ENCODE measurements at places on chromosomes 5 and 9. TPM values are rescaled to one million over a fixed set of nuclear protein-coding genes. Genes with fewer than 3 reads are reported as not detected.

GRCh38 chr5:32003981-32004380 lies 170.1 kb downstream of the GOLPH3 start:
- H3K27ac ChIP-seq: no peak overlapping the region
- no peaks in the 10 kb centered on the region for H3K36me3 ChIP-seq
- H3K27me3 ChIP-seq: peaks cover 10% of the 10 kb centered on the region
- no peak overlapping the region for H3K4me3 ChIP-seq
- no peak for DNase-seq

DNA sequence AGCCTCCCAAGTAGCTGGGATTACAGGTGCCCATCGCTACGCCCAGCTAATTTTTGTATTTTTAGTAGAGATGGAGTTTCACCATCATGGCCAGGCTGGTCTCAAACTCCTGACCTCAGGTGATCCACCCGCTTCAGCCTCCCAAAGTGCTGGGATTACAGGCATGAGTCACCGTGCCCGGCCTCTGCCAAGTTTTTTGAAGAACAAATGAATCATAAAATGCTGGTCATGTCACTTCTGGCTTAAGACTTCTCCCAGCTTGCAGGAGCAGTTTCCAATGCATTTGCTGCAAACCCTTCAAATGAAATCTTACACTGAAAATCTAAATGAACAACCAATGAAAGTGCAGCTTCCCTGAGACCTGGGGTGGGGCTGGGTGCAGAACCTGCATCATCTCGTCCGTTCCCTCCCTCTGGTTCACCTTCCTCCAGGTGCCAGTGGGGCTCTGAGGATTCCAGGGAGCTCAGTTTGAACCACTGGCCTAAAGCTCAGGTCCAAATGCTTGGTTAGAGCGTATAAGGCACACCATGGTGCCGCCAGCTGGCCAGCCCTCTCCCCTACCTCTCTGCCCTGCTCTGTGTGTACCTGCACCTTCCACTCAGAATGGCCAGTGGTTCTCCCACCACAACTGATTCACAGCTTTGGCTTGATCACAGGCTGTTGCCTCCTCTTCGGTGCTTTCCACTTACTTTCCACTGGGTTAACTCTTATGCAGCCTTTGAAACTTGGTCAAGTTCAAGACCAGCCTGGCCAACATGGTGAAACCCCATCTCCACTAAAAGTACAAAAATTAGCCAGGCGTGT lies 39.8 kb upstream of the FUBP3 start:
- no peaks in the 10 kb centered on the region for H3K4me1 ChIP-seq
- no peaks in the 10 kb centered on the region for H3K36me3 ChIP-seq
- DNase-seq: peak; percentile 54
- H3K4me3 ChIP-seq: no peak overlapping the region

Gene OR2Y1
- not detected for polyA plus RNA-seq

- no peak overlapping the region for H3K4me3 ChIP-seq
- no peaks in the 10 kb centered on the region for H3K27me3 ChIP-seq
- no peaks in the 10 kb centered on the region for H3K4me1 ChIP-seq
- no peak overlapping the region for H3K27ac ChIP-seq
- DNase-seq: no peak
- H3K36me3 ChIP-seq: no peaks in the 10 kb centered on the region
These were observed 1.5 kb downstream of the PKN3 start for GRCh38 chr9:128703616-128704355.

GRCh38 chr5:1006656-1007071 lies 1.9 kb upstream of the NKD2 start:
- no peak for DNase-seq
- H3K27me3 ChIP-seq: peaks cover 73% of the 10 kb centered on the region
- no peaks in the 10 kb centered on the region for H3K36me3 ChIP-seq
- no peak overlapping the region for H3K27ac ChIP-seq

- no peak overlapping the region for H3K4me3 ChIP-seq
- no peaks in the 10 kb centered on the region for H3K4me1 ChIP-seq
- no peak for DNase-seq
- no peaks in the 10 kb centered on the region for H3K27me3 ChIP-seq
- H3K27ac ChIP-seq: no peak overlapping the region
These were observed 144.5 kb upstream of the NUDT12 start for GRCh38 chr5:103706939-103707682.

Gene ZNF474
- polyA plus RNA-seq: 0.19 TPM

Gene TMEM215
- polyA plus RNA-seq: not detected

GRCh38 chr9:71801826-71802225 lies 33.5 kb upstream of the CEMIP2 start:
- no peaks in the 10 kb centered on the region for H3K36me3 ChIP-seq
- no peak for DNase-seq
- H3K27me3 ChIP-seq: peaks cover 2% of the 10 kb centered on the region
- H3K4me1 ChIP-seq: no peaks in the 10 kb centered on the region

DNA sequence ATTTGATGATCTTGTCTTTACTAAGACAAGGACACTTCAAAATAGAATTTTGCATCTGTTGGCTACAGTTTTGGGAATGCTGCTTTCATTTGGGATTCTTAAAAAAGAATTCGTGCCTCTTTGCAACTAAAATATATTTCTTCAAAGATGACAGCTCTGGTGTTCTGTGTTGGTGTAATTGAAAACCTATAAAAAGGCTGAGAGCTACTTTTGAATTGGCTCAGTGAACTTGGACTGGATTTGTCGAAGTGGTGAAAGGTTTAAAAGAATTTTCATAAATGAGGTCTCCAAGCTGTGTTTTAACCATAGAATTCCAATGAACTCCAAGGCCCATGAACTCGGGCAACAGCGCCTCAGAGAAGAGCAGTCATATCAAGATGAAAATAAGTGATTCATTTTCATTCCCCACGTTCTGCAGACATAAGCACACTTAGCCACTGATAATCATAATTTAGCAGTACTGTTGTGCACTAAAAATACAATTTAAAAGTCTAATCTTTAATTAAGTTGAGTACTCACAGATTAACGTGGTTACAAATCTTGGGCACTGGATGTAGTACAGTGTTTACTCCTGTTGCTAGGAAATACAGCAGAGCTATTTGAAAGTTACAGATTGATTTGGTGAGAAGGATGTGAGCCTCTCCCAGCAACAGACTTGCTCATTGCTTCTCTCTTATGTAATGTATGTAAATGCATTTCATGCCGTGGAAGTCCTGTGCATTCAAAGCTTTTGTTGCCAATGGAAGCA lies 10.9 kb downstream of the SNCAIP start:
- peak; percentile 41 for DNase-seq
- H3K36me3 ChIP-seq: peaks cover 1% of the 10 kb centered on the region
- H3K27me3 ChIP-seq: no peaks in the 10 kb centered on the region
- 0 out of 2 replicates have a peak, but pooled peaks cover 3% of the 10 kb centered on the region for H3K4me1 ChIP-seq

DNA sequence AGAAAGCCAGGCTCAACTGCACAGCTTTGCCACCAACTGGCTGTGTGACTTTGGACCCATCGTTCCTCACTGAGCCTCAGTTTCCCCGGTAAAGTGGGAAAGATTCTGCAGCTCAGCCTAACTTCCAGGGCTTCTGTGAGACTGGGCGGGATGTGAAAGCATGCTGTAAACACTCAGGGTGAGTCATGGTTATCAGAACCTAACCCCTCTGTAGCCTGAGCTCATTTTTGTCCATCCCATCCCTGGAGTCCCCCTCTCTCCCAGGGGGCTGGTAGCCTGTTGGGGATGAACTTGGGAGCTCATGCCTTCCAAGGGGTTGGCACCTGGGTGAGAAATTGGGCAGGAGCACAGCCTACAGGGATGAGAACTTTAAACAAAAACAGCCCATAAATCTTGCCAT lies 2.3 kb downstream of the CCDC69 start:
- H3K4me1 ChIP-seq: peaks cover 5% of the 10 kb centered on the region
- no peaks in the 10 kb centered on the region for H3K36me3 ChIP-seq
- H3K27ac ChIP-seq: no peak overlapping the region

- no peak overlapping the region for H3K27ac ChIP-seq
- H3K27me3 ChIP-seq: peaks cover 16% of the 10 kb centered on the region
- H3K36me3 ChIP-seq: no peaks in the 10 kb centered on the region
- peak; percentile 52 for DNase-seq
- H3K4me1 ChIP-seq: no peaks in the 10 kb centered on the region
- no peak overlapping the region for H3K4me3 ChIP-seq
These were observed 20.1 kb upstream of the TCERG1 start for GRCh38 chr5:146426853-146427618.

Gene STK32A
- 0.03 TPM for polyA plus RNA-seq

- H3K36me3 ChIP-seq: no peaks in the 10 kb centered on the region
- no peaks in the 10 kb centered on the region for H3K4me1 ChIP-seq
- H3K4me3 ChIP-seq: no peak overlapping the region
- DNase-seq: no peak
- no peak overlapping the region for H3K27ac ChIP-seq
These were observed 183.1 kb downstream of the NMUR2 start for GRCh38 chr5:152221721-152222629.

- no peaks in the 10 kb centered on the region for H3K36me3 ChIP-seq
- H3K4me1 ChIP-seq: peaks cover 2% of the 10 kb centered on the region
- H3K27me3 ChIP-seq: no peaks in the 10 kb centered on the region
- no peak overlapping the region for H3K27ac ChIP-seq
These were observed 52.9 kb downstream of the ZDHHC21 start for GRCh38 chr9:14640294-14640693.

- H3K27ac ChIP-seq: no peak overlapping the region
- H3K36me3 ChIP-seq: no peaks in the 10 kb centered on the region
These were observed 167.6 kb upstream of the SMIM23 start for GRCh38 chr5:171617817-171618591.

Gene HSDL2
- 13.5 TPM for polyA plus RNA-seq

GRCh38 chr5:151509231-151509630 lies 61.8 kb downstream of the SLC36A1 start:
- no peaks in the 10 kb centered on the region for H3K36me3 ChIP-seq
- no peak for DNase-seq
- H3K27ac ChIP-seq: no peak overlapping the region
- H3K4me3 ChIP-seq: no peak overlapping the region
- H3K27me3 ChIP-seq: no peaks in the 10 kb centered on the region

DNA sequence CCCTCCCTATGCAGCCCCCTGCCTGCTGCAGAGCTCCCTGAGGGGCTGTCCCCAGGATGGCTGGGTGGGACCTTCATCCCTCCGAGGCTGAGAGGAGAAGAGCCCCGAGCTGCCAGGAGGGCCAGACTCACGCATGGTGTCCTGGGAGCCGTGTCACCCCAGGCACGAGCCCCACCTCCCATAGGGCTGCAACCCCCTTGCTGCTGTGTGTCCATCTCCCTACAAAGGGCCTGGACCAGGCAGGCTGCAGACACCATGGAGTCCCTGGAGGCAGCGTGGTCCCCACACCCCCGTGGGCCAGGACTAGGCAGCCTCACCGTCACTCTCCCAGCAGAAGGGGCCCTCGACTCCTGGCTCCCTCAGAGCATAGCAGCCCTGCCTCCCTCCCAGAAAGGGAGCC lies 11.2 kb upstream of the SEC16A start:
- H3K27me3 ChIP-seq: no peaks in the 10 kb centered on the region
- H3K36me3 ChIP-seq: peaks cover 34% of the 10 kb centered on the region
- H3K4me3 ChIP-seq: no peak overlapping the region

Gene C5orf58
- polyA plus RNA-seq: not detected

Gene FANCC
- polyA plus RNA-seq: 4.0 TPM

- H3K4me1 ChIP-seq: no peaks in the 10 kb centered on the region
- H3K4me3 ChIP-seq: no peak overlapping the region
- DNase-seq: no peak
- H3K36me3 ChIP-seq: no peaks in the 10 kb centered on the region
- peaks cover 23% of the 10 kb centered on the region for H3K27me3 ChIP-seq
These were observed 43.6 kb upstream of the CRB2 start for GRCh38 chr9:123312306-123312877.

Gene MZB1
- polyA plus RNA-seq: not detected

- no peak for DNase-seq
- H3K27me3 ChIP-seq: no peaks in the 10 kb centered on the region
- no peaks in the 10 kb centered on the region for H3K36me3 ChIP-seq
- H3K27ac ChIP-seq: no peak overlapping the region
These were observed 82.9 kb upstream of the RUFY1 start for GRCh38 chr5:179467441-179467840.

DNA sequence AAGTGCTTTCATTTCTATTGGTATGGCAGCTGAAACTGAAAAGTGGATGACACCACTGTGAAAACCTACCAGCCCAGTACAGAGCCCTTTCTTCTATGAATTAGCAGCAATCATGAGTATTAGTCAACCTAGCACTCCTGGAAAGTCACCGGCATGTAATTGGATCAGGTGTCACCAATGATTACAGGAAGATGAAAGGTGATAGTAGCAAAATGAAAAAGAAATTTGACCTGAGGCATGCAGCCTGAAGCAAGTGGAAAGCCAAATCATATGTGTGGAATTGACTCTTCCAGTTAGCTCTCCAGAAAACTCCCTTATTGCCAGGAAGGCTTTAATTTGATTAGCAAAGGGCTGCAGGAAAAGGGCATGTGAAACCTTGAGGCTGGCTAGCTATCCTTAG lies 81.2 kb upstream of the NAA35 start:
- no peaks in the 10 kb centered on the region for H3K36me3 ChIP-seq
- no peaks in the 10 kb centered on the region for H3K4me1 ChIP-seq
- no peaks in the 10 kb centered on the region for H3K27me3 ChIP-seq
- H3K27ac ChIP-seq: no peak overlapping the region

- DNase-seq: no peak
- H3K4me1 ChIP-seq: no peaks in the 10 kb centered on the region
- no peak overlapping the region for H3K27ac ChIP-seq
- no peaks in the 10 kb centered on the region for H3K27me3 ChIP-seq
- no peak overlapping the region for H3K4me3 ChIP-seq
These were observed 17.4 kb downstream of the HAUS6 start for GRCh38 chr9:19085295-19085694.

GRCh38 chr9:3962496-3962895 lies 337.4 kb downstream of the GLIS3 start:
- DNase-seq: peak; percentile 76
- H3K27me3 ChIP-seq: no peaks in the 10 kb centered on the region
- H3K27ac ChIP-seq: peak overlapping the region; percentile 57

DNA sequence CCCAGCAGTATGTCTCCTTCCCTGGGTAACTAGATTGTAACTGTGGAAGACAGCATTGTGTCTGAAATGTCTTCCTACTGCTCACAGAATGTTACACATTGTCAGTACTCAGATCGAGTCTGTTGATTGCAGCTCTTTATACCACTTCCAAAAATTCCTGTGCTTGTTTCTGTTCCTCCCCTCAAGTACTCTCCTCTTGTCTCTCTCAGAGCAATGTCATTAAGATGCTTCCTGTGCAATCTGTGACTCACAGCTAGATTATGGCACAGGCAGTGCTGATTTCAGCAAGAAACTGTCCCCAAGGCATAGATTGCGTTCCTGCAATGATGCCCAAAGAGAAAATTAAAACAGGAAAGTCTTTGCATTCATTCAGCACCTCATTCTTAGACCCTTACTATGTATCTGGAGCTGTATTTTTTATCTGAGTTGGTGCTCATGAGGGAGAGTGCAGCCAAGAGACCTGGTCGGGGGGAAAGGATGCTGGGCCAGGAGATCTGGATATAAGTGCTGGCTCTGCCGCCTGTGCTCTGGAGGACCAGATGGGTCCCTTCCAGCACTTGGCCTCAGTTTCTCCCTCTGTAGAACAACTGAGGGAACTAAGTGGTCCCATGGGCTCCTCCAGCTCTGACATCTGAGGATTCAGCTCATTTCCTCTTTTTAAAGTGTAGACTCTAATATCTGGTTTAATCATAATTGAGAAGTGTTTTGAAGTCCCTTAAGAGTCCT lies 40.8 kb upstream of the GNPDA1 start:
- DNase-seq: peak; percentile 43
- no peaks in the 10 kb centered on the region for H3K4me1 ChIP-seq
- H3K36me3 ChIP-seq: no peaks in the 10 kb centered on the region
- no peak overlapping the region for H3K4me3 ChIP-seq
- peaks cover 6% of the 10 kb centered on the region for H3K27me3 ChIP-seq

Gene AFAP1L1
- 2.9 TPM for polyA plus RNA-seq

GRCh38 chr9:95653246-95653645 lies 136.5 kb upstream of the PTCH1 start:
- peaks cover 2% of the 10 kb centered on the region for H3K27me3 ChIP-seq
- no peak overlapping the region for H3K4me3 ChIP-seq
- no peaks in the 10 kb centered on the region for H3K36me3 ChIP-seq
- no peak overlapping the region for H3K27ac ChIP-seq
- DNase-seq: no peak
- H3K4me1 ChIP-seq: no peaks in the 10 kb centered on the region

- DNase-seq: no peak
- peaks cover 28% of the 10 kb centered on the region for H3K27me3 ChIP-seq
These were observed 7.9 kb upstream of the ADGRD2 start for GRCh38 chr9:124442379-124442778.

Gene TMEM8B
- polyA plus RNA-seq: 8.2 TPM

All from IMR-90 (cell line).